ENCODE measurements at places on chromosomes 1 and 21.
A peak's percentile ranks its signal among the peaks of the same experiment; 100 is the strongest.

DNA sequence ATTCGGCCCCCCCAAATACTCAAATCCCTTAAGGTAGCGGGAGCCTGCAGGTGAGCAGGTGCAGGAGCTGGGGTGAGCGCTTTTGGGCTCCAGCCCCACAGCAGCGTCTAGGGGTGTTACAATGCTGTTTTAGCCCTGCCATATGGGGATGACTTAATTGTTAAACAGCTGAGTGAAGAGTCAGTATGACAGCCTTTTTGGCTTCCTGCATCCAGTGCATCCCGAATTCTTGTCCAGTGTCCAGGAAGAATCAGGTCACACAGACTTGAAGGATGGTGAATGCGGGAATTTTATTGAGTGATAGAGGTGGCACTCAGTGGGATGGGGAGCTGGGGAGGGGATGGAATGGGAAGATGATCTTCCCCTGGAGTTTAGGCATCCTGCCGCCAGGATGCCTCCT is 30.4 kb upstream of the HHAT start:
- no peak for DNase-seq

DNA sequence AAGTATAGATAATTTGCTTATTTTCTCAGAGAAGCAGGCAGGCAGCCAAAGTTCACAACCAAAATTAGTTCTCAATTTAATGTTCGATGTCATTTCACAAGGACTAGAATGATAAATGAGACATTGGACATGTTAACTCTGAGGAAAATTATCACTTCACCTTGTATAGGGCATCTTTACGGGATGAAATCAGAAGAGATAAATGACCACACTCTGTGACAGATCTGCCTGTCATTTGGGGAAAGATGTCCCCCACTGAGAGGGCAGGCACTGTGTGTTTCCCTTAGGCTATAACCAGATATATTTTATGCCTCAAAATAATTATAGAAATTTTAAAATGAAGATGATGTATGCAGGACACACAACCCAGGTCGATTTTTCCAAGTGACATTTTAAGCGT is 642.9 kb downstream of the BRINP3 start:
- DNase-seq: no peak

- DNase-seq: no peak
These were observed 28.6 kb upstream of the FNBP1L start for GRCh38 chr1:93419344-93419743.

- DNase-seq: no peak
These were observed 51.7 kb downstream of the COL24A1 start for GRCh38 chr1:86104606-86105532.

GRCh38 chr1:57489358-57490036 is 65.6 kb upstream of the DAB1 start:
- DNase-seq: peak; percentile 48

DNA sequence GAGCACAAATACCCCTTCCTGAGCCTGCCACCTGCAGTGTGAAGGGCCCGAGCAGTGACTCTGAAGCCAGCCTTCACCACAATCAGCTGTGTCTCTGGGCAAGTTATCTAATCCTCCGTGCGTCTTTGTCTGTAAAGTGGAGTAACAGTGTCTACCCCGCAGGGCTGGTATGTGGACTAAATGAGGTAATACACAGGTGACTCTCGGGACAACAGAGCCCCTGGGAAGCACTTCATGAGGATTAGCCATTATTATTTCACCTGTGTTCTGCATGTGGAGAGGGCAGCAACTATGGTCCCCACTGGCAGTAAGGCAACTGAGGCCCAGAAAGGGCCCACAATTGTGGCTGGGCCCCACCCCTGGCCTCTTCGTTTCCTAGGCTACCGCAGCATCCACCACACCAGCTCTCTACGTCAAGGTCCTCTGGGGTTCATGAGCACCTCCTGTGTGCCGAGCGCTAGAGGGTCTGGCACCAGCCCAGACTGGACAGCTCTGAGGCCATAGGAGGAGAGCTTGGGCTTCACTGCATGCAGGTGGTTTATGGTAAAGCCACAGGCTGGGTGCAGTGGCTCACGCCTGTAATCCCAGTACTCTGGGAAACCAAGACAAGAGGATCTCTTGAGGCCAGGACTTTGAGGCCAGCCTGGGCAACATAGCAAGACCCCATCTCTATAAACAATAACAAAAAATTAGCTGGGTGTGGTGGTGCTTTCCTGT is 41.3 kb upstream of the LRP8 start:
- DNase-seq: no peak

DNA sequence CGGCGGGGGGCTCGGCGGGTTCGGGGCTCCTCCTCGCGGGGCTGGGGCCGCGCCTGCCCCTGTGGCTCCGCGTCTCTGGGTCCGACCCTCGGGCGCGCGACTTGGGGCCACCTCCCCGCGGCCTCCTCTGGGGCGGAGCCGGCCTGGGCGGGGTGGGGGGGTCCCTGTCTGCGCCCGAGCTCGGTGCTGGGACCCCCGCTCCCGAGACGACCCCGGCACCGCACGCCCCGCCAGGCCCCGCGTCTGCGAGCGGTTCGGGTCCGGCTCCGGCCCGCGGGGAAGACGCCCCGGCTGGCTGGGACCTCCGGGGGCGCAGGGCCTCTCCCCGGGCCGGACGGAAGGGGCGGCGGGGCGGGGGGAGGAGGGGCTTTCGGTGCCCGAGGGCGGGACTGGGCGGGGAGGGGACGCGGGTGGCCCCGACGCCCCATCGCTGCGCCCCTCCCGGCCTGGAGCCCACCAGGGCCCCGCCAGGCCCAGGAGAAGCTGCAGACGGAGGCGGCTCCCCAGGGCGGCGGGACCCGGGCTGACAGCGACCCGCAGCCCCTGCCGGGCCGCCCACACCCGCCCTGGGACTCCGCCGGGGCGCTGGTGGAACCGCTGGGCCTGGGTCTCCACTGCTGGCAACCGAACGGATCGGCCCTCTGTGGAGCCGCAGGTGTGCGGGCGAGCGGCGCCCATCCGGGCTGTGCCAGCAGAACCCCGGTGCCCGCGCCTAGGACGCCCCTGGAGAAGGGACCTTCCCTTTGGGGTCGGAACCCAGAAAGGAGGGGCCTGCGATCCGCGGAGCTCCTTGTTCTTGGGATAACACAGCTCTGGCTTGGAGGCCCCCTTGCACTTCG is 610 bp downstream of the COL6A2 start:
- DNase-seq: no peak

Data from amniotic epithelial cell (primary cell).